ENCODE measurements at places on chromosomes 11 and 22.

- no peak for DNase-seq
These were observed 10.6 kb downstream of the FLI1 start for GRCh38 chr11:128704517-128704916.

DNA sequence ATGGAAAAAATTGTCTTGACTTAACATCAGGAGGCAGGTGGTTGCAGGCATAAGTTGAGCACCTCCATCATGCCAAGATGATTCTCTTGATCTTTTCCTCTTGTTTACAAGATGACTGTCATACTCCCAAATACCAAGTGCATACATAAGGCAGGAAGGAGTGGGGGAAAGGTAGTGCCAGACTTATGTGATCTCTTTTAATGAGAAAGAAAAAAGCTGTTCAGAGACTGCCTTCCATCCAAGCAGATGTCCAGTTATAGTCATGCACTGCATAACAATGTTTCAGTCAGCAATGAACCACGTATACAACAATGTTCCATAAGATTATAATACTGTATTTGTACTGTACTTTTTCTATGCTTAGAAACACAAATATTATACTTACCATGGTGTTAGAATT is 135.7 kb downstream of the EHF start:
- no peak for DNase-seq

GRCh38 chr11:37353192-37353591 is 755.2 kb upstream of the RAG2 start:
- no peak for DNase-seq

- no peak for DNase-seq
These were observed 8.0 kb downstream of the CCND1 start for GRCh38 chr11:69648679-69649575.

GRCh38 chr11:3959903-3960265 is 104.4 kb downstream of the STIM1 start:
- DNase-seq, result no peak

DNA sequence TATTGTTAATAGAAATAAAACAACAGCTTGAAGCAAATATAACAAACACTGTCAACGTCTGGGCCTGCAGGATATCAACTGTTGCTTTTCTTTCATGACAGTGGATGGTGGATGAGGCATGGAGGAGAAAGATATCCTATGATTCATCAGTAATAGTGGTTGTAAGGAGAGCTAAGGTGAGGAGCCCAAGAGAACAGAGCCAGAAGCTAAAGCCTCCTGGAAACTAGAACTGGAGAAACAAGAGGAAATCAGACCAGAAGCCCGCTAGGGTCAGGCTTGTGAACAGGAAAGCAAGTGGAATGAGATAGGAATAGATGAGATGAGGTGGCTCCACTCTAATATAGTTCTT is 37.7 kb upstream of the MMP12 start:
- no peak for DNase-seq

- no peak for DNase-seq
These were observed 59.4 kb downstream of the PKNOX2 start for GRCh38 chr11:125223901-125224361.

All from stimulated activated CD4-positive, alpha-beta T cell treated with anti-CD3 and anti-CD28 coated beads, Interleukin-2, amount 100 ng/mL, for 24 hours (primary cell).